ENCODE measurements at places on chromosomes 7 and 10. TPM values are rescaled to one million over a fixed set of nuclear protein-coding genes. Genes with fewer than 3 reads are reported as not detected.

DNA sequence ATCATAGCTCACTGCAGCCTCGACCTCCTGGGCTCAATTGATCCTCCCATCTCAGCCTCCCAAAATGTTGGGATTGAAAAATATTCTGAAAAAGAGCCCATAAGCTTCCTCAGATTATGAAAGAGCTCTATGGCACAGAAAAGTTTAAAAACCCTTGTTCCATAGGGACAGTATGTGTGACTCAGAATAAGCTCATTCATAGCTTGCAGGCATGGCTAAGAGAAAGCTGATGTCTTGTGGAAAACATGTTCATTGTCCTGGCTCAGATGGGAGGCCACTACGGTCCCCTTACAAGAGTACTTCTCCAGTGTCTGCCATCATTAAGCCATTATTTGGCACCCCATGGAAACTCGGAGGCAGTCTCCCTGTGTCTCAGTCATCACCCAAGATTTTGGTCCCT lies 64.0 kb downstream of the CCDC3 start:
- no peak for DNase-seq

- no peak for DNase-seq
These were observed 35.3 kb upstream of the ZNF488 start for GRCh38 chr10:47419421-47419820.

GRCh38 chr10:105252911-105253310 lies 611.8 kb downstream of the SORCS3 start:
- no peak for DNase-seq

Gene NUTM2D
- total RNA-seq = 0.35 TPM

GRCh38 chr10:95256268-95256667 lies 34.5 kb downstream of the PDLIM1 start:
- DNase-seq = no peak

Gene CPA4
- 22.7 TPM for total RNA-seq

DNA sequence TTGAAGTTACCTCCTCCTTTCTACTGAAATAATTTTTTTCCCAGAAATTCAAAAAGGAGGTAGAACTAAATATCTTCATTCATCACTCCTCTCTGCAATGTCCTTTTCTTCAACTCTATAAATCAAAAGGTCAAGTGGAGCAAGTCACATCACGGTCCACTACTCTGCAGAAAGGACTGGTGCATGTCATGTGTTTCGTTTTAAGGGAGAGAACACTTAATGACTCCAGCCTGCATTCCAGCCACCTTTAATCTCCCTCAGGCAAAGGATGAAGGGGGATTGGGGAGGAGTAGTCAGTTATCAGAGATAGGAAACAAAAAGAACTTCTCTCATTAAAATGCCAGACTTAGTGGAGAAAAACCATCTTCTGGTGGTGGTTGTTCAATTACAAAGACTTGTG lies 78.9 kb downstream of the ANK3 start:
- DNase-seq = no peak

GRCh38 chr10:79411546-79412495 lies 33.6 kb downstream of the ZCCHC24 start:
- no peak for DNase-seq

DNA sequence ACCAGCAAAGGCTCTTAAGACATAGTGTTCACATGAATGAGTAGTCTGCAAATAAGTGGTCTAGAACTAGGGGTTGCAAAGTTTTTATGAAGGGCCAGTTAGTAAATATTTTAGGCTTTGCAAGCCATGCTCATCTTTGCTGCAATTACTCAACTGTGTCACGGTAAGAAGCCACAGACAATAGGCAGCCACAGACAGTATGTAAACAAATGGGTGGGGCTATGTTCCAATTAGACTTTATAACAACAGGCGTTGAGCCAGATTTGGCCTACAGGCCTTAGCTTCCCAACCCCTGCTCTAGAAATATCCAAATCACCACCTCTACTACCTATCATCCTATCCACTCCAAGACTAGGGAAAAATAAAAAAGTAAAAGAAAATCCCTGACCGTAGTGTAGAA lies 9.2 kb downstream of the IKZF5 start:
- DNase-seq = no peak

DNA sequence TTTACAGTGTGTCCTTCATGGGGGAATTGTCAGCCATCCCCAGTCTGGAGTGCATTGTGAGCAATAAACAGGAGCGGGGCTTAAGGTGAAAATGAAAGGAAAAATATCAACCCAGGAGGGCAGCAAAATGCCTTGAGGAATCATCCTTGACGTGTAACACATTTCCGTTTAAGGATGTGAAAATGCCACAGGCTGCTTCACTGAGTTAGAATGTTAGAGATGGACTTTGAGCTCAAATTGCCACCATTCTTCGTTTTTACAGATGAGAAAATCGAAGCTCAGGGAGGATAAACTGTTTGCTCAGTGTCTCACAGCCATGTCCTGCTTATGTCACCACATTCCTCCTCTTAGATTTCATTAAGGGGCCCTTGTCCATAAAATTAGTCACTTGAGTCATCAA lies 23.1 kb downstream of the SORCS3 start:
- no peak for DNase-seq

DNA sequence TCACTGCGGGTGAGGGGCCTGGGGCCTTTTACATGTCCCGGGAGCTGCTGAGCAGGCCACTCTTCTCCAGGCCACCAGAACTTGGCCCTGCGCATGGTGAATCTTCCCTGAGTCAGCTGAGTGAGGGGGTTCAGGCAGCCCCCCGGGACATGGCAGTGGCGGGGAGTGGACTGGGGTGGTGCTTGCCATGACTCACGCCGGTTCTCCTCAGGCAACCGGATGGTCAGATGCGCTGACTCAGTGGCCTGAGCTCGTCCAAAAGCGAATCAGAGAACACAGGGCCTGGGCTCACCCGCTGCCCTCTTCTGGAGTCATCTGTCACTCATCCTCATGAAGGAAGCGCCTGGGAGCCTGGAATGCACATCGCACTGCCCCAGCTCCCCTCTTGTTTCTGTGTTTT lies 33.5 kb downstream of the HTRA1 start:
- no peak for DNase-seq

DNA sequence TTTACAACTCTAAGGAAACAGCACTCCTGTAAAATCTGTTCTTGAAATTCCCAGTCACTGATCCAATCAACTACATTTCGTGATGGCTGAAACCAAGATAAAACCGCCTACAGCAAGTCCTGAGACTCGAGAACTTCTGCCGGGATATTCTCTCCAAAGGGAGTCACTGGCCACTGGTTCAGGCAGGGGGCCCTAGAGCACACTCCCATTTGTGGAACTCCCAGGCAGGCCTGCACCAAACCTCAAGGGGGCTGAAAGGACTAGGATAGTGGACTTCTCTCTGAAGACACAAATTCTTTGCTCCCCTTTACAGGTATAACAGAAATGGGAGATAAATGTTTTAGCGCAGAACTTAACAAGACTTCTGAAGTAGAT lies 16.3 kb downstream of the CYTH3 start:
- no peak for DNase-seq

DNA sequence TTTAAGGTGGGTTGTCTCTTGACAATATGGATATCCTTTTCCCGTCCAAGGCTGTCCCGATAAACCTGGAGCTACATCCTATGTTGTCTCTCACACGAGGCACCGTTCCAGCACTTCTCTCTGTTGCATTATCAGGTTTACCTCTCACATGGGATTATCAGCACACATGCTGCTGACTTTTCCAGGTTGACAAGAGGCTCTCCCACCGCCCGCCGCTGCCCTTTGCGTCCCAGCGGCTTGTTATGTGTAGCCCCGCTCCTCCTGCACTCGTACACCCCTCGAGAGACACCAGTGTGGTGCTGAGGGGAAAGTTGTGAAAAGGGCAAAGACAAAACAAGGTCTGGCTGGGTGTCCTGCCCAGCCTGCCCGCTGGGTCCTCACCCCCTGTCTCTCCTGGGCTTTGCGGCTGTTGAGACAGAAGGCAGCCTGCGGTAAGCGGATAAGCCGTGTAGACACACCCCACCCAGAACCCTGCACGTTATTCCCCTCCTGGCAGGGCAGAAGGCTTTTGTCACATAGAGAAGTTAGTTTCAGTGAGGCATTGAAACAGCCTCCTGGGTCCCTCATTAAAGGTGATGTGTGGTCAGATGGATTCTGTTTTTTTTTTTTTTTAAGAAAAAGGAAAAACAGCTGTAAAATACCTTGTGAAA lies 38.7 kb downstream of the UBE3C start:
- no peak for DNase-seq

Gene SLC39A12
- total RNA-seq = not detected

GRCh38 chr7:20075992-20076820 lies 141.0 kb downstream of the MACC1 start:
- peak; percentile 15 for DNase-seq

GRCh38 chr10:7971949-7972348 lies 82.5 kb upstream of the GATA3 start:
- no peak for DNase-seq

GRCh38 chr7:133118261-133118660 lies 36.4 kb upstream of the CHCHD3 start:
- no peak for DNase-seq

Gene SUN3
- 1.1 TPM for total RNA-seq

Gene NRAP
- total RNA-seq = not detected

- DNase-seq = peak; percentile 8
These were observed 51.2 kb downstream of the KIF5B start for GRCh38 chr10:32005050-32005449.

DNA sequence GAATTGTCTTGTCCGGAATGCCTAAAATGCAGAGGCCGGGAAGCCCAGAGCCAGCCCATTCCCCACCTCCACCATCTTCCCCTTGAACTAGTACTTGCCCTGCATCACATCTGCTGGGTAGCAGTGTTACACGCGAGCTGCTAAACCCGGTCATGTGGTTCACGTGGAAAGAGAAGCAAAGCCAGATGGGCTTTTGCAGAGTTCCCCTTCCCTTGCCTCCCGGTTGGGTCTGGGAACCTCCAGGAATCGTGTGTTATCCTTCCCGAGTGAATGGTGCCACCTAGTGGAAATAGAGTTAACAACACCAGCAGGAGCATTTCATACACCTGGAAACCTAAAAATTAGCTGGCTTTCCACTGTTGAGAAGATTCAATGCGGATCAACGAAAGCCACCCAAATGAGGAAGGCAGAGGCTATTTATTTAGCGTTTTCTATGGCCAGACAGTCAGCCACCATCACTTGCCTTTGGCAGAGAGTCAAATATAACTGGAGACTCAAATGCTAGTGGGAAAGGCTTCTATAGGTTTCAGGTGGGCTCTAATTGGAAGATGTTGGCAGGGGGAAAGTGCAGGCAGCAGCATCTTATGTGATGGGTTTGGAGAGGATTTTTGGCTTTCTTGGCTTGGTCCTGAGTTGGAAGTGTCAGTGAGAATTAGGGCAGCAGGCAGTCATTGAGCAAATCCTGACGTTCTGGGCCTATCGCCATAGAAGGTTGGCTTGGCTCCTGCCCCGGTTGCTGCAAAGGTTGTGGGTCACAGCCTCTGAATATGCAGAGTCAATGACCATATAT lies 12.9 kb upstream of the DENND2A start:
- DNase-seq = peak; percentile 82

Gene AS3MT
- not detected for total RNA-seq

DNA sequence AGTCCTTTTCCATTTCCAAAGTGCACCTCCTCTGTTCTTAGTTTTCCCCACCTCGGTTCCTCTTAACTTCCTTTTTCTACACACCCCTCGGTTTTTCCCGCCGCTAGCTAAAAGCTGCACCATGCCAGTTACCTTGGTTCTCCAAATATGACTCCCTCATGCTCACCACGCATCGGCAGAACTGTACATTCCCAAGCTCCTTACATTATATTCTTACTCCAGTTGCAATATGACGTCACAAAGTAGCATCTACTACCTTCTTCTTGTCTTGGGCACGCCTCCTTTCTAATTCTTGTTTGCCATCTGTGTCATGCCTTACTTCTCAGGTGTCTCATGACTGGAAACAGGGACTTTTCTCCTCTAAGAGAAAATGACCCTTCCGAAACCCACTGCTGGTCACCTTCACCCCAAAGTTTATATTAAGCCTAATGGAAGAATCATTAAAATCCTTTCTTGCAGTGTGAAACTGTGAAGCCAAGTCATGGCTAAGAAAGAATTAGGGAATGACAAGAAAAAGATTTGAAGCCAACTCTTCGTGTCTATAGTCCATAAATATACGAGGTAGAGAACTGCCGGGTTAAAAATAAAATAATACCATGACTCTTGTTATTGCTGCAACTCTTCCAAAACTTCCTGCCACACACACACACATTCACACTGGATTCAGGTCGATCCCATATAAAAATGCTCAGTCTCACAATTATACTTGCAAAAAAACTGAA lies 1.7 kb downstream of the ESYT2 start:
- DNase-seq = no peak

DNA sequence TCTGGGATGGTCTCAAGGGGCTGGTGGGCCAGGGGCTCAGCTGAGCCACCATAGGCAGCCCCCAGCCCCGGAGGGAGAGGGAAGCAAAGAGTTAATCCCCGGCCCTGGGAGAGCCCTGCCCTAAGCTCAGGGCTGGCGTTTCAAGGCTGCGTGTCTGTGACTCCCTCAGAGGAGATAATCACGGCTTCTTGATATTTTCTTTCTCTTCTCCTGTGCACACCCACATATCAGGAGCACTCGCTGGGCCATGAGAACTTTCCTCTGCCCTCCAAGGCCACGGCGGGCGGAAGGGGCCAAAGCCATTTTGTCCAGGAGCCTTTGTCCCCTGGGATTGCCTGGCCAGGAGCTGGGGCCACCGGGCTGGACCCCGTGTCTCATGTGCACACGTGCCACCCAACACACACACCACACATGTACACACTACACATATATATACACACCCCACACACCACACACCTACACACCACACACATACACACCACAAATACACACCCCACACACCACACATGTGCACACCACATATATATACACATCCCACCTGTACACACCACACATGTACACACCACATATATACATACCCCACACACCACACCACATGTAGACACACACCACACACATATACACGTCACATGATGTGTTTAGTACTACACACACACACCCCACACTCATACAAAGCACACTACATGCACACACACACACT lies 16.9 kb downstream of the VENTX start:
- no peak for DNase-seq

DNA sequence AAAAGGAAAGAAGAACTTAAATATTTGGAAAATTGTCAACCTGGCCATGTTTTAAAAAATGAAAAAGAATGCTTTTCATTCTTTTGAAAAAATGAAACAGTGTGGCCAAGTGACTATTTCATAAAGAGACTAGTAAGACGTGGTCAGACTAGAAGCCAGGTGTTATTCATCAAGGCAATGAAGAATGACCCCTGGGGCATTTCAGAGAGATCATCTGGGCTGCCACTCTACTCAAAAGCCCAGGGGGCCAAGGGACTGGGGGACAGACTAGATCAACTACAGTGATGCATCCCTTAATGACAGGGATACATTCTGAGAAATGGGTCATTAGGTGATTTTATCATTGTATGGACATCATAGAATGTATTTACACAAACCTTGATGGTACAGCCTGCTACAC lies 199.4 kb downstream of the STK31 start:
- DNase-seq = no peak

GRCh38 chr10:73635781-73636180 lies 5.5 kb downstream of the MYOZ1 start:
- DNase-seq = no peak
